ENCODE measurements at places on chromosomes 4 and X.

GRCh38 chrX:66638591-66639500 lies at the start of gene EDA2R:
Gene EDA2R, minus strand, starts transcription at chrX:66639078. Its CDS starts 23,058 bp downstream, at chrX:66616020.
- DNase-seq = no peak

GRCh38 chrX:43604753-43605152 lies 51.3 kb upstream of the MAOA start:
- no peak for DNase-seq

- no peak for DNase-seq
Observed at GRCh38 chr4:83866834-83867621, 331.1 kb downstream of the GPAT3 start.

GRCh38 chrX:79107891-79108718 lies 36.4 kb upstream of the GPR174 start:
- no peak for DNase-seq

GRCh38 chrX:117407449-117408150 lies 709.0 kb downstream of the KLHL13 start:
- no peak for DNase-seq

GRCh38 chr4:164659765-164660164 lies 94.2 kb upstream of the SMIM31 start:
- DNase-seq = no peak

DNA sequence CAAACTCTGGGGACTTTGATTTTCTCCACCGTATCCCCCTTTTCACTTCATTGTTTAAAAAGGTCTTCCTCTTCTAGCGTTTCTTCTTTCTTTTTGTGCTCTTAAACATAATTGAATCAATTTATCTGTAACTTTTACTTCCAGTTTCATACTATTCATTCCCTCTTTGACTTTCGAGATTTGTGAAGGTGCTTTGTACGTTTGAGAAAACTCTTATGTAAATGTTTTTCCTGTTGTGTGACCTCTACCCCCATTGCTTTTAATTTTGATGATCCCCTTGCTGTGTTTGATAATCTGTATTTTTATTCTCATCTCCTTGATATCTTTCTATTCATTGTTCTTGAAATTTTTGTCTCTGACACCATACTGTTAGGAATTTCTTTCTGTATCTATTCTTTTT lies 4.8 kb downstream of the USP38 start:
- no peak for DNase-seq

GRCh38 chr4:145484225-145484846 lies 2.7 kb downstream of the SMAD1 start:
- DNase-seq = no peak

- DNase-seq = no peak
Observed at GRCh38 chr4:150999086-150999485, 16.0 kb downstream of the LRBA start.
